Eye (tissue), 1 donor: ENCODE measurements at places on chromosomes 6 and 20.

- no peak for DNase-seq
Observed at GRCh38 chr20:4855097-4855496, 133.4 kb downstream of the PRND start.

- DNase-seq: no peak
Observed at GRCh38 chr6:105545228-105545920, 142.5 kb upstream of the PREP start.

DNA sequence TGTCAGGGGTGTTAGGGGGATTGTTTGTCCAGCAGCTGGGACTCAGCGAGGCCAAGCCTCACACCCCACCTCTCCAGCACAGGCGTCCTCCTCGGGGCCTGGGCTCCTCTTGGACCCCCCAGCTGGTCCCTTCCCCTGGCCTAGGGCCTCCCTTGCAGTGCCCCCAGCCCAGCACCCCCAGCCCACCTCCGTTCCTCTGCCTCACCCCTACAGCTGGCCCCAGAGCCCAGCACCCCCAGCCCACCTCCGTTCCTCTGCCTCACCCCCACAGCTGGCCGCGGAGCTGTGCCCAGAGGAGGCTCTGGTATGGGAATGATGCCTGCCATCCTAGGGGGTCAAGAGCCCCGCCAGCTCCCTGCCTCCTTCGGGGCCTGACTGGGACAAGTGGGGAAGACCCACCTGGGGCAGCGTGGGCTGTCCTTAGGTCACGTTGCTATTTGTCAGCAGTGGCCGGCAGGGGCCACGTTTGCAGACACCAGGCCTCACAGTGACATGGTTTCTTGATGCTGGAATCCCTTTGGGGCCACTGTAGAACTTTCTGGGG is 7.9 kb upstream of the COL20A1 start:
- no peak for DNase-seq

DNA sequence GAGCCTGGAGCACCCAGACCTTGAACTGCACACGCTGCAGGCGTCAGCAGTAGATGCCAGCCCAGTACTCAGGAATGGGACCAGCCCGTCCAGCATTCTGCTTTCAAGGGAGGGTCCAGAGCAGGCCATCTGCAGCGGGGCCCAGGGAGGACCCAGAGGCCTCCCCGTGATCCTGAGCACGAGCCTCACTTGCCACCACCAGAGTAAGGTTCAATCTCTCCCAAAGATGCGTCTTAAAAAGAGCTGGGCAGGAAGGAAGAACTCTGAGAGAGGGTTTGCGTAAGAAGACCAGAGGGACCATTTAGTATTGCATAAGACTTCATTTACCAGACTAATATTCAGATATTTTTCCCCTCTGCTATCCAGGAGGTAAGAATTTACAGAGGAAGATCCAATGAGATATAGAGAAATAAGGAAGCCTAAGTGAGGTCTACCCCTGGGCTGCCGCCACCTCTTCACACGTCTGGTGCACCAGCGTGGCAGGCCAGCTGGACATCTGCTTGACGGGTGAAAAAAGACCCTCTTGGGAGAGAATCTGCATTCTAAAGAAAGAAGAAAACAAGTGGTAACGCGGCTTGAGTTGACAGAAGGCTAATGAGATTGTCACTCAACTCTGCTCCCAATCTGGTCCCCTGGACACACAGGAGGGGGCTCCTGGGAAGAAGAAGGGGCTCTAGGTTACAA is 107.3 kb downstream of the PRND start:
- no peak for DNase-seq

DNA sequence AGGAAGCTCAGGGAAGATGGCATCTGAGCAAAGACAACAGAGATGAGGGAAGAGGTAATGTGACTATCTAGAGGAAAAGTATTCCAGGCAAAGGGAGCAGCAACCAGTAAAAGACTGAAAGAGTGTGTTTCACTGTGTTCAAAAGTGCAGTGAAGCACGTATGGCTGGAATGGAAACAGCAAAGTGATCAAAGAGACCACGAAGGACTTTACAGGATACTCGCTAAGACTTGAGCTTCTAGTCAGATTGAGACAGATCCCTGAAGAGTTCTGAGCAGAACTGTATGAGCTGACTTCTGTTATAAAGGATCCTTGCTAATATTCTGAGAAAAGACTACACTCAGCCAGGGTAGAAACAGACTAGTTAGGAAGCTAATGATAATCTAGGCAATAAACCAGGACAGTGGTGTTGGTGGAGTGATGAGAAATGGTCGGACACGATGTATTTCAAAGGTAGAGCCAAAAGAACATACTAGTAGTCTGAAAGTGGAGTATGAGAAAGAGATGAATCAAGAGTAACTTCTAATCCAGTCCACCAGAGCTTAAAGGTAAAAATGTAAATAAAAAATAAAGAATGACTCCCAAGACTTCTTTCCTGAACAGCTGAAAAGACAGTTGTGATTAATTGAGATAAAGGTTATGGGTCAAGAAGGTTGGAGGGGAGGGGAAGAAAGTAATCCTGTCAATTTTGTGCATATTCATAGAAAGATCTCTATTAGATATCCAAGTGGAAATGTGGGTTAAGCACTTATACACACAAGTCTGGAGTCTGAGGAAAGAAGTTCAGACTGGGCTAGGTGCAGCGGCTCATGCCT is 14.2 kb downstream of the SEC63 start:
- no peak for DNase-seq

GRCh38 chr20:53284256-53284655 is 309.4 kb downstream of the ZNF217 start:
- DNase-seq: peak; percentile 61

- no peak for DNase-seq
Observed at GRCh38 chr6:81962198-81962597, 209.7 kb upstream of the TENT5A start.

GRCh38 chr6:86193821-86194220 is 551.1 kb upstream of the SYNCRIP start:
- no peak for DNase-seq

- DNase-seq: no peak
Observed at GRCh38 chr20:958936-959815, 42.9 kb downstream of the RSPO4 start.

GRCh38 chr20:46246559-46246958 is 61.7 kb downstream of the CDH22 start:
- DNase-seq: no peak

GRCh38 chr6:35731736-35732532 is 4.9 kb upstream of the ARMC12 start:
- DNase-seq: peak; percentile 94

DNA sequence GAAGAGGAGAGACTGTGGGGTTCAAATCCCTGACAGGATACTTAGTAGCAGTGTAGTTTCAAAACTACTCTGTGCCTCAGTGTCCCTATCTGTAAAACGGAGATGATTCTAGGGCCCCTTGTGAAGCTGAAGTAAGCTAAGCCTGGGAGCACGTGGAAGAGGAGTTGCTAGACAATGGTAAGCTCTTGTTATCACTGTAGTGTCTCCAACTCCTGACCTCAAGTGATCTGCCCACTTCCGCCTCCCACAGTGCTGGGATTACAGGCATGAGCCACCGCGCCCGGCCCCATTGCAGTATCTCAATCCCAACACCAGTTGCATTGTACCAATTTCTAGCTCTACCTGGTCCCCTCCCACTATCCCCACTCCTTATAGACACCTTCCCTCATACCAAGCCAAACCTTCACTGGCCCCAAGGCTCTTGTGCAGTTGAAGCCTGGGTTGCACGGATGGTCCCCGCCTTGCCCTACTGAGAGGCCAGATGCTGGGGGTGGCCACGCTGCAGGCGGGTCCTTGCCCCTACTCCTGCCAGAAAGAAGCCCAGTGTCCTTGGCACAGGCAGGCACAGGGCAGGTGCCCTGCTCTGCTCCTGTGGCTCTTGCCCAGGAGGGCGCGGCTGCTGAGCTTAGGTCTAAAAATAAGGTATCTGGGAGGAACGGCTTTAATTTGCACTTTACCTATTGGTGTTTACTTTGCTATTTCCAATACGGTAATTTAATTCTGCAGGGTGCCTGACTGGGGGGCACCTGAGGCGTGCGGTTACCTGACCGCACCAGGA is 118.1 kb downstream of the VEGFA start:
- no peak for DNase-seq

GRCh38 chr6:136553166-136553787 is 3.1 kb upstream of the MAP7 start:
- DNase-seq: no peak

- DNase-seq: no peak
Observed at GRCh38 chr20:46394872-46395760, 11.3 kb downstream of the ELMO2 start.

DNA sequence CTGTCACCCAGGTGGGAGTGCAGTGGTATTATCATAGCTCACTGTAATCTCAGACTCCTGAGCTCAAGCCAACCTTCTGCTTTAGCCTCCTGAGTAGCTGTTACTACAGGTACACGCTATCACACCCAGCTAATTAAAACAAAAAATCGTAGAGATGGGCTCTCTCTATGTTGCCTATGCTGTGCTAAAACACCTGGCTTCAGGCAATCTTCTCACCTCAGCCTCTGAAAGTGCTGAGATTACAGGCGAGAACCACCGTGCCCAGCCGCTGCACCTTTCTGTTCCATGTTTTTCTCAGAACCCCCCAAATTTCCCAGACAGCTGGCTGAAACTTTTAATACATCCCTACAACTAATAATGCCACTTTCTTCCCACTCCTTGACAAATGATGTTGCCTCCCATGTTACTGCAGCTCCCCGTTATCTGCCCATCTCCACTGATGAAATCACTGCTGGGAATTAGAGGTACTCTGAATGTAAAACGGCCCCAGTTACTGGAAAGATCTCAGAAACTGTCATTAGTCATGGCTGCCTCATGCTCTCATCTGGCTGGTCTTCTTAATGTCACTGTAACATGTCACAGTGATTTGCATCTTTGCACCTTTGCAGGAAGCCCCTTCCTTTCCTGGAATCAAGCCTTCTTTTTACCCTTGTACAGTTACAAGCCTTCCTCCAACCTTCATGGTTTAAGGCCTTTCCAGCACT is 697.5 kb downstream of the PRKN start:
- no peak for DNase-seq

DNA sequence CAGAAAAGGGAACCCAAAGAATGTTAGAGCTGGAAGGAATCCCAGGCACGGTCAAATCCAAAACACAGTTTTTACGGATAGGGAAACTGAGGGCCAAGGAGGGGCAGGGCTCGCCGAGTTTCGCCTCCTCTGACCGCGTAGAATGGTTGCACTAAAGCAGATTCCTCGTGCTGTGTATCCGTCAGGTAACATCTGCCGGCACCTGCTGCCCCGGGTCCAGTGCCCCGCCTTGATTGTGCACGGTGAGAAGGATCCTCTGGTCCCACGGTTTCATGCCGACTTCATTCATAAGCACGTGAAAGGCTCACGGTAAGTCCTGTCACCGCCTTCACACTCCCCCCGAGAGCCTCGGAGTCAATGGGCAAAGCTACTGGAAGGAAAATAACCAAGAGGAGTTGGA is 17.1 kb downstream of the TUBB2A start:
- no peak for DNase-seq

GRCh38 chr6:160104821-160105517 is 16.6 kb upstream of the SLC22A1 start:
- no peak for DNase-seq

GRCh38 chr6:77678048-77678447 is 25.2 kb downstream of the MEI4 start:
- DNase-seq: no peak

GRCh38 chr6:12335131-12335527 is 45.0 kb downstream of the EDN1 start:
- DNase-seq: no peak

GRCh38 chr6:118903138-118903537 is 9.2 kb downstream of the ASF1A start:
- no peak for DNase-seq

GRCh38 chr20:10255846-10256245 is 37.2 kb downstream of the SNAP25 start:
- DNase-seq: no peak

DNA sequence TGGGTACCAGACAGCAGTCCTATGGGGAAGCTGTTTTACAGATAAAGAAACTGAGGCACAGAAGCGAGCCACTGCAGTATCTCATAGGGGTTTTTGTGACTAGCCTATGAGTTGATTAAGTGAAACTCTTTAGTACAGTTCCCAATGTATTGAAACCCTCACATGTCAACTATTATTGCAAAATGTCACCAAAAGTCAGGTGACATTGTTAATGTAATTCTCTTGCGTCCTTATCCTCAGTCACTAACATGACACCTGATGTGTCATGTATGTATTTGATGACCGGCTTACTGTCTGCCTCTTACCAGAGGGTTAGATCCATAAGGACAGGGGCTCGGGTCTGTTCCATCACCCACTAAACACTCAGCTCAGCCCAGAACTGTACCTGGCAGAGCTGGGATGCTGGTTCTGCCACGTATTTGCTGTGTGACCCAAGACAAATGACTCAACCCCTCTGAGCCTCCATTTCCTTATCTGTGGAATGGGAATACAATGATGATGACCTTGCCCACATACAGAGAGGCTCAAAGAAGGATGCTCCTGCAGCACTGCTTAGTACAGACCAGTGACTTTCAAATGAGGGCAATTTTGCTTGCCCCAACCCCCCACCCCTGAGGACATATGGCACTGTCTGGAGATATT is 32.9 kb downstream of the PREX1 start:
- no peak for DNase-seq

DNA sequence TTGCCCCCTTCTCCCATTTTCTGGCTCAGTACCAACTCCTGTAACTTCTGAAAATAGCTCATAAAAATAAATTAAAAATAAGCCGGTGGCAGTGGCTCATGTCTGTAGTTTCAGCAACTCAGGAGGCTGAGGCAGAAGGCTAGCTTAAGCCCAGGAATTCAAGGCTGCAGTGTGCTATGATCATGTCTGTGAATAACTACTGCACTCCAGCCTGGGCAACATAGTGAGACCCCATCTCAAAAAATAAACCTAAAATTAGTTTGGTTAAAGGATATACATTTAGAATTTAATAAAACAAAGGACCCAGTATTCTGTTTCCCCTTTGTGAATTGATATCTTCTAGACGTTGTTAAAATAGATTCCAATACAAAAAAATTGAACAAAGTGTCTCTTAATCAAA is 10.5 kb downstream of the PRDM13 start:
- DNase-seq: no peak

GRCh38 chr20:38139977-38140753 is 24.9 kb downstream of the TGM2 start:
- DNase-seq: no peak

- DNase-seq: no peak
Observed at GRCh38 chr6:119205911-119206618, 127.6 kb upstream of the FAM184A start.

DNA sequence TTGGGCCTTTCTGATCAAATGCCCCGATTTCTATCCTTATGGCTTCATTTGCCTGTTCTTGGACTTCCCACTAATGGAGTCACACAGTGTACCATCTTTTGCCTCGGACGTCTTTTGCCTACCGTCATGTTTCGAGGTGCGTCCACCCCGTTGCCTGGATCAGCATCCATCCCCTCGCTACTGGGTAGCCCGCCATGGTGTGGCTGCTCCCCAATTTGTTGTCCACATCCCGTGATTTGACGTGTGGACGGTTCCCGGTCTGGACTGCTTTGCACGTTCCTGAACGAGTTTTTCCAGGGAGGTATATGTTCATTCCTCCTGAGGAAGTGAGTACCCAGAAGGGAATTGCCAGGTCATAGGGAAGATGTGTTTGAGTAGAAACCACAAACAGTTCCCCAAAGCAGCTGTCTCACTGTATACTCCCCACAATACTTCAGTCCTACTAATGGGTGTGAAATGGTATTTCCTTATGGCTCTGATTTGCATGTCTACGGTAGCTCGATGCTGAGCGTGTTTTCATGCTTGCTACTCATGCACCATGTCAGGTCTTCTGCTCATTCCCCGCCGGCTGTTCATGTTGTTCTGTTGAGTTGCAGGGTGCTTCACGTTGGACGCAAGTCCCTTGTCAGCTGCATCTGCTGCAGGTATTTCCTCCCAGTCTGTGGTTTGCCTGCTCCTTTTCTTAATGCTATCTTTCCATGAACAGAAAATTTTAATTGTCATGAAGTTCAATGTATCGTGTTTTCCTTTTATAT is 86.8 kb upstream of the AFDN start:
- no peak for DNase-seq
